ENCODE measurements at places on chromosomes 12 and 14. TPM values are rescaled to one million over a fixed set of nuclear protein-coding genes. Genes with fewer than 3 reads are reported as not detected.

The PLEKHD1 gene
- not detected for total RNA-seq

The OR9K2 gene
- total RNA-seq = not detected

The AP5M1 gene
- total RNA-seq = 28.3 TPM

The KRT78 gene
- not detected for total RNA-seq

The CACNA1C gene
- 1.6 TPM for total RNA-seq

The RDH16 gene
- not detected for total RNA-seq

The HOXC11 gene
- not detected for total RNA-seq

The TMEM132D gene
- total RNA-seq = not detected
